CD8-positive, alpha-beta memory T cell (primary cell): ENCODE measurements at places on chromosomes 3 and 15. TPM values are rescaled to one million over a fixed set of nuclear protein-coding genes. Genes with fewer than 3 reads are reported as not detected.

The ALS2CL gene
- polyA plus RNA-seq, result 1.2 TPM

The CELF6 gene
- not detected for polyA plus RNA-seq

The KNG1 gene
- not detected for polyA plus RNA-seq

The PSMA4 gene
- 232 TPM for polyA plus RNA-seq

The CYP19A1 gene
- polyA plus RNA-seq, result not detected

The RBPMS2 gene
- polyA plus RNA-seq, result not detected

The CD276 gene
- not detected for polyA plus RNA-seq

The CCK gene
- polyA plus RNA-seq, result not detected
